ENCODE measurements at places on chromosomes 6 and 20. TPM values are rescaled to one million over a fixed set of nuclear protein-coding genes. Genes with fewer than 3 reads are reported as not detected.

- no peak overlapping the region for H3K4me3 ChIP-seq
- H3K27ac ChIP-seq = no peak overlapping the region
- no peaks in the 10 kb centered on the region for H3K4me1 ChIP-seq
- no peak for DNase-seq
- H3K36me3 ChIP-seq = no peaks in the 10 kb centered on the region
Observed at GRCh38 chr6:75396005-75396800, 97.4 kb downstream of the FILIP1 start.

GRCh38 chr6:120348926-120349325, 985.4 kb downstream of the TBC1D32 start:
- no peaks in the 10 kb centered on the region for H3K27me3 ChIP-seq
- DNase-seq = no peak
- no peak overlapping the region for H3K27ac ChIP-seq
- no peaks in the 10 kb centered on the region for H3K4me1 ChIP-seq
- no peak overlapping the region for H3K4me3 ChIP-seq
- no peaks in the 10 kb centered on the region for H3K36me3 ChIP-seq

GRCh38 chr6:100217225-100218012, 223.4 kb upstream of the MCHR2 start:
- H3K4me1 ChIP-seq = no peaks in the 10 kb centered on the region
- DNase-seq = no peak
- H3K27me3 ChIP-seq = no peaks in the 10 kb centered on the region
- H3K36me3 ChIP-seq = no peaks in the 10 kb centered on the region
- H3K27ac ChIP-seq = no peak overlapping the region

DNA sequence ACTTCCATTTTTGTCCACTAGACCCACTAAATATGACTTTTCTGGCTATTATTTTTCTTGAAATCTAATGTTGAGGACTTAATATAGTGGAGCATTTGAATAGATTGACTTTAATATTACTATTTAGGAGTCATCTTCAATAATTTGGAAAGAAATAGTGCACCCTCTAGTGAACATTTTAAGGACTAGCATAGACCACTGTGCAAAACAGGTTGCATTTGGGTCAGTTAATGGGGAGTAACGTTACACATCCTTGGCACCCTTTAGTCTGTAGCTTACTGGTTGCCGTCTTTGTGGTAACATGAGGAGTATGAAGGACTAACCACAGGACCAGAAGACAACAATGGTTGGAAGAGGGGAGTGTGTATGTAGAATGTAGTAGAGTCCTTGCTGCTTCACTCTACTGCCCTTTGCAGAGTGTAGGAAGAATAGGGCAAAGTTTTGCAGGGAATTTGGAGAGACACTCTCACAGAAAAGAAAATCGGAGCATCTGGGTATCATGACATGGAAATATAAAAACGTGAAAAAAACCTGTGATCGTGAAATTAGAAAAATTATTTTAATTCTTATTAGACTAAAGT, 25.2 kb downstream of the RFPL4B start:
- H3K27me3 ChIP-seq = no peaks in the 10 kb centered on the region
- no peak overlapping the region for H3K27ac ChIP-seq
- H3K4me3 ChIP-seq = no peak overlapping the region
- no peaks in the 10 kb centered on the region for H3K4me1 ChIP-seq
- peak; percentile 18 for DNase-seq

GRCh38 chr6:13988908-13989307, 64.2 kb downstream of the RNF182 start:
- no peak overlapping the region for H3K27ac ChIP-seq
- peaks cover 14% of the 10 kb centered on the region for H3K4me1 ChIP-seq
- H3K4me3 ChIP-seq = no peak overlapping the region
- no peaks in the 10 kb centered on the region for H3K36me3 ChIP-seq
- DNase-seq = no peak

GRCh38 chr20:14580418-14581074, 243.1 kb upstream of the FLRT3 start:
- H3K27ac ChIP-seq = no peak overlapping the region
- no peaks in the 10 kb centered on the region for H3K4me1 ChIP-seq
- no peak overlapping the region for H3K4me3 ChIP-seq
- no peaks in the 10 kb centered on the region for H3K27me3 ChIP-seq
- no peaks in the 10 kb centered on the region for H3K36me3 ChIP-seq

DNA sequence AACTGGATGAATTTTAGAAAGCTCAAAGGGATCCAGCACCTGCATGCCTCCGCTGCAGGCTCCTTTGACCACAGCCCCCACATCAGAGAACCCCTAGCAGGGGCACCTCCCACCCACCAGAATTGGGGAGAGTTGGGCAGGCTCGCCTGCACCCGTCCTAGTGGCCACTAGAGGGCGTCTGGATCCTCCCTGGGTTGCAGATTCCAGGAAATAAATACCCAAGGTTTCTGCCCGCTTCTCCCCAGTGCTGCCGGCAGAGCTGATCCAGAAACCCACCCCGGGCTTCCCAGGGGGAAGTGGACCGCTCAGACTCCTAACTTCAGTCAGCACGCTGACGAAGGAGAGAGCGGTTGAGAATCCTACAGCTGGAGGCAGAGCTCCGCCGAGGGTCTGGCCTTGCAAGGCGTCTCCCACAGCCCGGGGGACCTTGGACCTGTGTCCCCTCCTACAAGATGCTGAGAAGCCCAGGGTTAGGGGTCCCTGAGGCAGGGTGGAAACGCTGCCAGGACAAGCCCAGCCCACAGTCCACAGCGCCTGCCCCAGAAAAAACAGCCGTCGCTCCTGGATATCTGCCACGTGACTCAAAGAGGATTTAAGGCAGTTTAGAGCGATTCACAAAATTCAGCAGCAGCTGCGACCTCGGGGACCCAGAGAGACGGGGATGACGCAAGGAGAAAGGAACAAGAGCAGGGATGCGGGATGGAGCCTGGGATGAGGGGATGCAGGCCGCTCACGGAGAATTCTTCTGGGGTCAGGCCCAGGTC, 32.6 kb upstream of the PHACTR3 start:
- H3K36me3 ChIP-seq = no peaks in the 10 kb centered on the region
- H3K4me1 ChIP-seq = no peaks in the 10 kb centered on the region
- DNase-seq = peak; percentile 12
- 0 out of 2 replicates have a peak, but pooled peaks cover 6% of the 10 kb centered on the region for H3K27me3 ChIP-seq

DNA sequence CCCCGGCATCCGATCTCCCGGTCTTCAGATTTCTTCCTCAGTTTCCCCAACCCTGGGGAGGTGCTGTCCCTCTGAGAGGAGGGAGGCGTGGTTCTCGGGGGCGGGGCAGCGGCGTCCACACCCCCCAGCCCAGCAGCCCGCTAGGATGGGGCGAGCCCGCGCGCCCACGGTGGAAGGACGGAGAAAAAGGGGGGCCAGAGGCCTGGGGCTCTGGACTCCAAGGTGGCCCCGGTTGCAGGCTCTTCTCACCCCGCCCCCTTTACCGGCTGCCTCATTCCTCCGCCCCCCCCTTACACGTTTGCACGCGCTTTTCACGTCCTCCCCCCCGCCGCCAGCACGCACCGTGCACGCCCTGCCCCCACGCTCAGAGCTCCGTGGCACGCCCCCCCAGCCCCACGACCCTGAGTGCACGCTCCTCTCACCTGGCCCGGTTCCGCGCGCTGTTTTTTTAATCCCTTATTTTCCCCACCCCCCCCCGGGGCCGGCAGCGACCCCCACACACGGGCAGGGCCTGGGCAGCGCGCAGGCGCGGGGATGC, 402 bp downstream of the ZBTB12 start:
- H3K4me1 ChIP-seq = peaks cover 32% of the 10 kb centered on the region
- no peak for DNase-seq
- H3K4me3 ChIP-seq = peak overlapping the region; percentile 63
- no peaks in the 10 kb centered on the region for H3K27me3 ChIP-seq
- no peaks in the 10 kb centered on the region for H3K36me3 ChIP-seq
- H3K27ac ChIP-seq = peak overlapping the region; percentile 64

DNA sequence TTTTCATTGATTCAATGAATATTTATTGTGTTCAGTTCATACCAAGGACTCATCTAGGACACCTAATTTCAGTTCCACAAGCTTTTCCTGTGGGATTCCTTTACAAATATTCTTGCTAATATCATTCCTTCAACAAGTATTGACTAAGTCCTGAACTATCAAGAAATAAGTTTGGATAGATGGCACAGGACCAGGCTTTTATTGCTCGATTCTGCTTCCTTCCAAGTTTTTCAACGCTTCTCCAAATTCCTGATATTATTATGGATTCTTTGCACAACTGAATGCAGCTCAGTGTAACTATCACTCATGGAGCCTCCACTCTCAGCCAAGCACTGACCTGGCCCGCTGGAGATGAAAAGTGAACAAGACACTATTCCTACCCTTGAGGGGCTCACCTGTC, 32.7 kb upstream of the COL21A1 start:
- H3K4me1 ChIP-seq = peaks cover 3% of the 10 kb centered on the region
- no peak for DNase-seq
- no peak overlapping the region for H3K27ac ChIP-seq
- no peaks in the 10 kb centered on the region for H3K27me3 ChIP-seq
- H3K4me3 ChIP-seq = no peak overlapping the region

DNA sequence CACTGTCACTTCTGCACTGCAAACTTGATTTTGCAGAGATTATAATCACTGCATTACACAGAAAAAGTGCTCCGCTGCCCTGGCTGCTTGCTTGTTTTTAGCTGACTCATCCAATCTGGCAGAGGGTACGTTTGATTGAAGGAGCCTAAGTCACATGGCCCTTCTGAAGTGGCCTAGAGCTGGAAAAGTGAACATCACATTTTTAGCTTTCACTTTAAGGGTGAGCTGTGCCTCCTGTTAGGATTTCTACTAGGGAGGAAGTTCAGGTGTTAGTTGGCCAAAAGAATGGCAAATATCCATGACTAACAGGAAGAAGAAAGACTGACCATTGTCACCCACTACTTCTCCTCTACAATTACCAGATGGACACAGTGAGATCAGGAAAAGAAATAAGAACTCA, 889.1 kb upstream of the MAP3K7 start:
- H3K27ac ChIP-seq = no peak overlapping the region
- no peaks in the 10 kb centered on the region for H3K4me1 ChIP-seq
- no peak overlapping the region for H3K4me3 ChIP-seq

DNA sequence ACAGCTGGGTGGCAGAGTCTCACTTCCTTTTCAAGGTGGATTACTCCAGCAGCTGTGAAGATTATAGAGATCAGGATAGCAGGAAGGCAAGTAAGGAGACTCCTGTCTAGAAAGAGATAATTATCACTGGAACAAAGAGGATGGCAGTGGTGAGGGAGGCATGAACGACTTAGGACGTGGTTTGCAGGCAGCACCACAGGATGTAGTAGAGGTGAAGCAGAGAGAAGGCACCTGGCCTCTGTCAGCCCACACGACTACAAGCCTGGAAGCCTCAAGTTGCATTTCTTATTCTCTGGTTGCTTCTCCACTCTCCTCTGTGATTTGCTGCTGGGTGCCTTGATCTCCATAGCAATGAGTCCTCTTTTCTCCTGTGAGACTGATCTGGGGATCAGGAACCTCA, 62.7 kb downstream of the TSHZ2 start:
- no peak overlapping the region for H3K4me3 ChIP-seq
- no peak overlapping the region for H3K27ac ChIP-seq
- H3K36me3 ChIP-seq = no peaks in the 10 kb centered on the region
- H3K4me1 ChIP-seq = no peaks in the 10 kb centered on the region

GRCh38 chr6:116278854-116279231, 887 bp downstream of the TSPYL1 start:
- peak overlapping the region; percentile 85 for H3K27ac ChIP-seq
- H3K36me3 ChIP-seq = peaks cover 12% of the 10 kb centered on the region
- H3K4me3 ChIP-seq = peak overlapping the region; percentile 92
- DNase-seq = no peak
- H3K4me1 ChIP-seq = peaks cover 17% of the 10 kb centered on the region

GRCh38 chr6:123804014-123804786, 535 bp downstream of the NKAIN2 start:
- no peak overlapping the region for H3K27ac ChIP-seq
- DNase-seq = no peak
- no peaks in the 10 kb centered on the region for H3K4me1 ChIP-seq
- H3K4me3 ChIP-seq = no peak overlapping the region
- H3K36me3 ChIP-seq = no peaks in the 10 kb centered on the region

DNA sequence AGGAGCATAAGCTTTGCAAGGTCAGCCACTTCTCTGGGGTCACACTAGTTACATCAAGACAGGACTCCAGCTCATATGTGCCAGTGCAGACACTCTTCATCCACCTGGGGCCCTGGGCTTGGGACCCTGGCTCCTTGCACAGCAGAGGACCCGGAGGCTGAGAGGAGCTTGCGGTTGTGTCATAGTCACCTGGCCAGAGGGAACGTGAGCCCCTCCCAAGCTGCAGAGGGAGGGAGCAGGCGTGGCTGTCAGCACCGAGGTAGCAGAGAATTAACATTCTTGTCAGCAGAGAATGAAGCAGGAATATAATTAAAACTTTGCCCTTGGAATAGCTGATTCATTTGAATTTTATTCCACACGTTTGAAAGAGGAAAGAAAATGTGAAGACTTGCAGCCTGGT, 36.8 kb downstream of the BCAS4 start:
- no peak for DNase-seq
- H3K36me3 ChIP-seq = no peaks in the 10 kb centered on the region
- H3K4me1 ChIP-seq = peaks cover 4% of the 10 kb centered on the region

- no peak overlapping the region for H3K27ac ChIP-seq
- no peak for DNase-seq
- no peaks in the 10 kb centered on the region for H3K36me3 ChIP-seq
- H3K4me1 ChIP-seq = no peaks in the 10 kb centered on the region
- no peaks in the 10 kb centered on the region for H3K27me3 ChIP-seq
- no peak overlapping the region for H3K4me3 ChIP-seq
Observed at GRCh38 chr6:50362706-50363105, 313.0 kb upstream of the DEFB112 start.

- peak overlapping the region; percentile 74 for H3K4me3 ChIP-seq
- DNase-seq = no peak
- peak overlapping the region; percentile 82 for H3K27ac ChIP-seq
- peaks cover 12% of the 10 kb centered on the region for H3K4me1 ChIP-seq
Observed at GRCh38 chr20:59007665-59008511, 834 bp upstream of the CTSZ start.

DNA sequence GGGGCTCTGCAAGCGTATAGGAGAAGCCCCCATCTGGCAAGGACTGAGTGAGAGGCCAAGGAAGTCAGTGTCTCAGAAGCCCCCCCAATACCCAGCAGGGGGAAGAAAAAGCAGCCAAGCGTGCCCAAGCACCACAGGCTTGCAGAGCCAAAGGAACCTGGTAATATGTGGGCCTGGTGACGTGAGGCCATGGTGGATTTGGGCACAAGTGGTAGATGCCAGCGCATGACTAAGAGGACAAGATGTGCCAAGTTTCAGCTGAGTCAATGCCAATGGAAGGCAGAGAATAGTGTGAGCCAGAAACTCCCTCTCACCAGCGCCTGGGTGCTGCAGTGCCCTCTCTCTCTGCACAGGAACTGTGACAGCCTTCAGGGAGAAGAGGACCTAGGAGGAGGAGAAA, 110.0 kb downstream of the QRSL1 start:
- no peak overlapping the region for H3K27ac ChIP-seq

CFAP61 gene
- 1.7 TPM for total RNA-seq

TBXT gene
- total RNA-seq = not detected

PGC gene
- 1.2 TPM for total RNA-seq

SLC17A3 gene
- not detected for total RNA-seq

PSORS1C2 gene
- not detected for total RNA-seq

CALHM6 gene
- not detected for total RNA-seq

Measured in HCT116 (cell line).